GM12864 (cell line): ENCODE measurements at places on chromosomes 3 and 15.

DNA sequence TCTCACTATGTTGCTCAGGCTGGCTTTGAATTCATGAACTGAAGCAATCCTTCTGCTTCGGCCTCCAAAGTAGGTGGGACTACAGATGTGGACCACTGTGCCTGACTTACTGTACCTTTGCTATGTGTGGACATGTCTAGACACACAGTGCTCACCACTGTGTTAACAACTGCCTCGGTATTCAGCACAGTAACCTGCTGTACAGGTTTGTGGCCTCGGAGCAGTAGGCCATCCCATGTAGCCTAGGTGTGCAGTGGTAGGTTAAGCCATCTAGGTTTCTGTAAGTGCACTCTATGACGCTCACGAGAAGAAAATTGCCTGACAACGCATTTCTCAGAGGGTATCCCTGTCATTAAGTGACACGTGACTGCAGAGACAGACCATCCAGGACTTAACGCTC is 70.3 kb downstream of the TAMM41 start:
- no peak for DNase-seq

- no peak for DNase-seq
These were observed 61.8 kb downstream of the GAP43 start for GRCh38 chr3:115685097-115685496.

DNA sequence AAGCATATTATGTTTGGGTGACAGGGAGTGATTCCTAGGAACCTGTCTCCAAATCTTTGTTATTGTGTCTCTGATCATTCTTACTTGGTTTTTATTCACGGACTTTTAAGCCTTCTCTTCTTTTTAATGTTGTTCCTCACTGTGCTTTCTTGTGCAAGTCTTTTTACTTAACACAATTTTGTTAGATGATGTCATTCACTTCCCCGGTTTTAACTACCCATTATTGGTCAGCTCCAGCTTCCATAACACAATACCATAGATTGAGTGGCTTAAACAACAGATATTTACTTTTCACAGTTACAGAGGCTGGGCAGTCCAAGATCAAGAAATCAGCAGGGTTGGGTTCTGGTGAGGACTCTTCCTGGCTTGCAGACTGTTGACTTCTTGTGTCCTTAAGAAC is 436.3 kb upstream of the CBLB start:
- no peak for DNase-seq

DNA sequence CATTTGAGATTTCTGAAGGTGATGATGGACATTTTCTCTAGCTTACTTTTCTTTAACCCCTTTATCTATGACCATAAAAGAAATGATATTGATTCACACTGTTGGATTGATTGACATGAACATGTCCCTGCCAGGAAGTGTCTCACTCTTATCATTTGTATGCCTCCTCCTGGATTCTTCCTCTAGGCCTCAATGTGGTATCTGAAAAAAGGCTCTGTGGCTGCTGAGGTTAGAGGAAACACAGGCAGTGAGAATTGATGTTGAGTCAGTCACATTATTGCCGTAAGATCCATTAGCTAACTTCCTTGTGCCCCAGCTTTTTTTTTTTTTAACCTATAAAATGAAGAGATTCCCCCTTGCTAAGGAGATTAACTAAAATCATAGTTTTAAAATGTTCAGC is 8.0 kb upstream of the THRB start:
- no peak for DNase-seq

- DNase-seq = peak; percentile 79
These were observed 162.9 kb downstream of the TIGIT start for GRCh38 chr3:114456742-114457141.

GRCh38 chr3:19934098-19934566 is at the start of gene EFHB:
Gene EFHB (minus strand): TSS chr3:19934217. CDS start chr3:19934018, 199 bp downstream.
- DNase-seq = no peak

DNA sequence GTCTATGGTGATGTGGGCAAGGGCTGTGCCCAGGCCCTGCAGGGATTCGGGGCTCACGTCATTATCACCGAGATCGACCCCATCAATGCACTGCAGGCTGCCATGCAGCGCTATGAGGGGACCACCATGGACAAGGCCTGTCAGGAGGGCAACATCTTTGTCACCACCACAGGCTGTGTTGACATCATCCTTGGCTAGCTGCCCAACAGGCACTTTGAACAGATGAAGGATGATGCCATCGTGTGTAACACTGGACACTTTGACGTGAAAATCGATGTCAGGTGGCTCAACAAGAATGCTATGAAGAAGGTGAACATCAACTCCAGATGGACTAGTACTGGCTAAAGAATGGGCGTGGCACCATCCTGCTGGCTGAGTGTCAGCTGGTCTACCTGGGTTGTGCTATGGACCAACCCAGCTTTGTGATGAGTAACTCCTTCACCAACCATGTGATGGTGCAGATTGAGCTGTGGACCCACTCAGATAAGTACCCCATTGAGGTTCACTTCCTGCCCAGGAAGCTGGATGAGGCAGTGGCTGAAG is 6.1 kb upstream of the USP8 start:
- DNase-seq = no peak

- no peak for DNase-seq
These were observed 13.9 kb downstream of the NLGN1 start for GRCh38 chr3:173411375-173411973.

GRCh38 chr15:69782139-69782658 is 315.5 kb downstream of the TLE3 start:
- no peak for DNase-seq

GRCh38 chr3:23390446-23390845 is 187.3 kb downstream of the UBE2E2 start:
- no peak for DNase-seq

DNA sequence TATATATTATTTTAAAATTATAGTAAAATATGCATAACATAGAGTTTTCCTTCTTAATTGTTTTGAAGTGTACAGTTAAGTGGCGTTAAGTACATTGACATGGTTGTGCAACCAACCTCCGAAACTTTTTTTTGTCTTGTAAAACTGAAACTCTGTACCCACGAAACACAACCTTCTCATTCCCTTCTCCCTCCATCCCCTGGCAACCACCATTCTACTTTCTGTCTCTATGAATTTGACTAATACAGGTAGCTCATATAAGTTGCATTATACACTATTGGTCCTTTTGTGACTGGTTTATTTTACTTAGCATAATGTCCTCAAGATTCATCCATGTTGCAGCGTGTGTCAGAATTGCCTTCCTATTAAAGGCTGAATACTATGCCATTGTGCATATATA is 179.4 kb downstream of the SATB1 start:
- no peak for DNase-seq

GRCh38 chr15:74892313-74892712 is 2.5 kb downstream of the MPI start:
- DNase-seq = no peak

- DNase-seq = no peak
These were observed 15.9 kb downstream of the TBL1XR1 start for GRCh38 chr3:177181418-177181817.

DNA sequence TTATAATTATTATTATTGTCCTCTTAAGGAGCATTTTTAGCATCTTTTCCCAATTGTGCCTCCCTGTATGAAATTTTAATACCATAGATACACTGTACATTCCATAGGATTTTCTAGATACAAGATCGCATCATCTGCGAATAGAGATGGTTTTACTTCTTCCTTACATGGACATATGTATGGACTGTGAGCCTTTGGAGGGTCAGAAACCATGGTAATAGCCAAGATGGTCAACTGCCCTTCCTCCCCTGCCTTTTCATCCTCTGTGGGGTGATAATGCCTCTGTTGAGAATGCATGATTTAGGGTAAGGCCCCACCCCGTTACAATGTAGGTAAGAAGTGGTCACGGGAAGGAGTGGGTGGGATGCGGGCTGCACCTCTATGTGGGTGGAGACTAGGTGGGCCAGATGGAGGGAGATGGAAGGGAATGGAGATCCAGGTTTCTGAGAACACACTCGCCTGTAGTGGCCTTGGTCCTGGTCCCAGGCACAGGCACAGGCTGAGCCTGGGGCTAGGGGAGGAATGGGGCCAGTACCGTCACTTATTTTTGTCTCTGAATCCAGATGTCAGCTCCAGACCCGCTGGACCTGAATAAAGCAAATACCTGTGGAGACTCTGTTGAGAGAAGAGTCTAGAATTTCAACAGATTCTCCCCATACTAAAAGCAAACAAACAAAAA is 31.7 kb downstream of the GOLGA6A start:
- no peak for DNase-seq

DNA sequence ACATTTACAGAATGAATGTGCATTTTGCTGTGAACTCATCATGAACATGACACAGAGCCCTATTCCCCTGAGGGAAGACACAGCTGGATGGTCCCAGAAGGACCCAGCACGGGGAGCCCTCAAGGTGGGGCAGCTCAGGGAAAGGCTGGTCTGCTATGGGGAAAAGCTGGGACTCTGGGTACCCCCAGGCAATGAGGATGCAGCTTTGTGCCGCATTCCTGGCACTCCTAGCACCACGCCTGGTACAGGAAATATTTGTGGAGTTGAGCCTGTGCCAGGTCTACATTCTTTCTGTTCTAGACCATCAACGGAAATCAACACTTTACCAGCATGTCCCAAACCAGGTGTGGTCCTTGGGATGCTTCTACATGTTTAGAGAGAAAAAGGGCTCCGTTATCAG is 74.0 kb downstream of the SRGAP3 start:
- DNase-seq = no peak

- DNase-seq = no peak
These were observed 54.6 kb downstream of the TM4SF4 start for GRCh38 chr3:149529099-149529498.

- DNase-seq = no peak
These were observed 252.5 kb downstream of the CDIN1 start for GRCh38 chr15:36831904-36832287.

DNA sequence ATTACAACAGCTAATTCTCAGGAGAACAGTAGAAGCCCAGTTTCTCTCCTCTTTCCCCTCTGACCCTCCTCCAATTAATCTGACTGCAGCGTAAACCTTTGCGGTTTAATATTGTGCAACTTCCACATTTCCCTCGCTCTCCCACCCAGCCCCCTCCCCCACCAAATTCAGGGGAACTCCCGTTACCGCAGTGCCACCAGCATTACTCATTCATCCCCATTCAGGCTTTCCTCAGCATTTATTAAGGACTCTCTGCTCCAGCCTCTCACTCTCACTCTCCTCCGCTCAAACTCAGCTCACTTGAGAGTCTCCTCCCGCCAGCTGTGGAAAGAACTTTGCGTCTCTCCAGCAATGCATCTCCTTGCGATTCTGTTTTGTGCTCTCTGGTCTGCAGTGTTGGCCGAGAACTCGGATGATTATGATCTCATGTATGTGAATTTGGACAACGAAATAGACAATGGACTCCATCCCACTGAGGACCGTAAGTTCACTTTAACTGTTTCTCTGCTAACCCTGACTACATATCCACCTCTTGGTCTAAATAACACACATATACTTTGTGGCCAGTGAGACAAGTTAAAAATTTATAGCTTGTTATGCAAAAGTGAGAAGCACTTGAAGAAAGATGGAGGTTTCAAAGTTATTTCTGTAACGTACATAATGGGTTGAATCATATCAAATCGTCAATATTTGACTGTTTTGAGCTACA is at the start of gene PTX3:
TSS of gene PTX3 (plus strand) at position 268 of the 709 bp plus-strand sequence. CDS start at position 352, 84 bp downstream.
- DNase-seq = no peak

GRCh38 chr3:73379465-73379864 is 245.3 kb downstream of the PDZRN3 start:
- no peak for DNase-seq

GRCh38 chr15:61253186-61253585 is 24.1 kb upstream of the RORA start:
- DNase-seq = no peak

GRCh38 chr3:58329150-58329921 is 3.4 kb upstream of the PXK start:
- no peak for DNase-seq

DNA sequence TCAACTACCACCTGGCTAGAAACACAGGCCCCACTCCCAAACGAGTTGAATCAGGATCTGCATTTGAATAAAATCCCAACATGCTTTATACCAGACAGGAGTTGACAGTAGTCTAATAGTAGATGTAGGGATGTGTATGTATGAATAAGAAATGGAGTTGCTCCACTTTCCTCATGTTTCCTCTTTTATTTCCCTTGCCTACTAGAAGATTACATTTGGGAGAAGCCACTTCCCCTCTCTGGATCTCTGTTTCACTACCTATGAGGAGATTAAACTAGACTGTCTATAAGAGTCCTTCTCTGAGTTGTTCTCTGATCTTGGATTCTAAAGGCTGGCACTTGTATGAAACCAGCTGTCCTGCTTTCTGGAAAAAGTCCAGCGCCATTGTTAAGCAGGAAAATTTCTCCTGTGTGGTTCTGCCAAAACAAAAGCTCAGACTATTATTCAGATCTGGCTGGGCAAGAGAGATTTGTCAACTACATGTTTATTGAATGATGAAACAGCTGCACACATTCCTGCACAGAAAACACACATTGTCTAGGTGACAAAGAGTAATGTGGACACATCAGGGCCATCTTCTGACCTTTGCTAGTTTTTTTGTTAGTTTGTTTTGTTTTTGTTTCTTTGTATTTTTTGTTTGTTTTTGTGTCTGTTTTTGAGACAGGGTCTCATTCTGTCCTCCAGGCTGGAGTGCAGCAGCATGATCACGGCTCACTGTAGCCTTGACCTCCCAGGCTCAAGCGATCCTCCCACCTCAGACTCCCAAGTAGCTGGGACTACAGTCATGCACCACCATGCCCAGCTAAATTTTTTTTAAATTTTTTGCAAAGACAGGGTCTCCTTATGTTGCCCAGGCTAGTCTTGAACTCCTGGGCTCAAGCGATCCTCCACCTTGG is 29.9 kb downstream of the ACP3 start:
- no peak for DNase-seq

- no peak for DNase-seq
These were observed 182.5 kb downstream of the TNIK start for GRCh38 chr3:171277456-171278298.

DNA sequence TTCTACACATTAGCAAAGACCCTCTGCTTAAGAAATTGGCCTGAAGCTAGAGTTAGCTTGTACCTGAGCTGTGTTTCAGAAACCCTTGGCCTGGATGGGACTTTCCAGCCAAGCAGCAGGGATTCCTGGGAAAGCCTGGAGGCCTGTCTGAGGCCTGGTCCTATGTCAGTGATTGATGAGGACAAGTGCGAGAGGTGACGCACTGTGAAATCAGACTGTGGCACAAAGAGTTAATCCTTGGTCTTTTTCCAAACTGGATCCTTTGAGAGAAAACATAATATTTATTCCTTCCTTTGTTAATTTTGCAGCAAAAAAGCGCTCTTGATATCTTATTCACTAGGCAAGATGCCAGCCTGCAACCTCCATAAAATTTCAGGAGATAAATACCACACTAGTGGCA is 225.0 kb upstream of the ATP11B start:
- DNase-seq = no peak

GRCh38 chr15:63918317-63918672 is 84.5 kb upstream of the HERC1 start:
- no peak for DNase-seq

DNA sequence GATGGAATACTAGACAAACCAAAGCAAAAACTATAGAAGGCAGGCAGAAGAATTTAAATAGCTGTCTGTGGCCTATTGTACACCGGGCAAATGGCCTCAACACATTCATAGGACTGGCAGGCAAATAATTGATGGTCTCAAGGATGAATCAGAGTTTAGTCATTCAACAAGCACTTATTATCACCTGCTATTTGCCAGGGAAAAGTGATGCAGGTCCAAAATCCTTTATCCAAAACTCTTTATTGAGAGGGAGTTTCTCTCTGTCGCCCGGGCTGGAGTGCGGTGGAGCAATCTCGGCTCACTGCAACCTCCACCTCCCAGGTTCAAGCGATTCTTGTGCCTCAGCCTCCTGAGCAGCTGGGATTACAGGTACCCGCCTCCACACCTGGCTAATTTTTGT is 2.3 kb downstream of the EIF2AK4 start:
- no peak for DNase-seq
